ENCODE measurements at places on chromosomes 16 and 17. TPM values are rescaled to one million over a fixed set of nuclear protein-coding genes. Genes with fewer than 3 reads are reported as not detected.

DNA sequence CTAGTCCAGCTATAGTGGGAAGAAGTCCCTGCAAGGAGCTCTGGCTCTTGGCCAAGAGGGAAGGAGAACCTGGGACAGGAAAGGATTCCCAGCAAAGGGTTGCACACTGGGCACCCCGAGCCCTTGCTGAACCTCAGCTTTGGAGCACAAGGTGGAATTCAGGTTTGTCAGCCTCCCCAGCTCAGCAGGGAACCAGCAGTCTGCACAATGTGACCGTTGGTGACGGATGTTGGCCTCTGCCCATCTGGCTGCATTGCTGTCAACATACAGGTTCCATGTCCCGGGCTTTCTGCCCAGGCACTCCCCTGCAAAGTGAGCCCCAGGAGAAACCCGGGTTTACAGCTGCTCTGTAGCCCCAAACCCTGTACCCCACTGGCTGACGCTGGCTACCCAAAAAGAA lies 6.7 kb downstream of the RPRML start:
- H3K27ac ChIP-seq, result no peak overlapping the region
- peaks cover 3% of the 10 kb centered on the region for H3K27me3 ChIP-seq
- peaks cover 6% of the 10 kb centered on the region for H3K36me3 ChIP-seq
- DNase-seq, result no peak
- H3K4me1 ChIP-seq, result no peaks in the 10 kb centered on the region

- DNase-seq, result peak; percentile 24
- H3K4me1 ChIP-seq, result peaks cover 21% of the 10 kb centered on the region
- H3K4me3 ChIP-seq, result no peak overlapping the region
- no peaks in the 10 kb centered on the region for H3K36me3 ChIP-seq
Measured at GRCh38 chr17:69066482-69066881, 5.8 kb upstream of the ABCA9 start.

- H3K36me3 ChIP-seq, result no peaks in the 10 kb centered on the region
- H3K27ac ChIP-seq, result no peak overlapping the region
- DNase-seq, result no peak
- H3K27me3 ChIP-seq, result peaks cover 3% of the 10 kb centered on the region
- H3K4me1 ChIP-seq, result no peaks in the 10 kb centered on the region
Measured at GRCh38 chr16:27795992-27796614, 246.2 kb downstream of the KATNIP start.

The PCTP gene
- 6.4 TPM for total RNA-seq

The DRC7 gene
- 0.22 TPM for total RNA-seq

DNA sequence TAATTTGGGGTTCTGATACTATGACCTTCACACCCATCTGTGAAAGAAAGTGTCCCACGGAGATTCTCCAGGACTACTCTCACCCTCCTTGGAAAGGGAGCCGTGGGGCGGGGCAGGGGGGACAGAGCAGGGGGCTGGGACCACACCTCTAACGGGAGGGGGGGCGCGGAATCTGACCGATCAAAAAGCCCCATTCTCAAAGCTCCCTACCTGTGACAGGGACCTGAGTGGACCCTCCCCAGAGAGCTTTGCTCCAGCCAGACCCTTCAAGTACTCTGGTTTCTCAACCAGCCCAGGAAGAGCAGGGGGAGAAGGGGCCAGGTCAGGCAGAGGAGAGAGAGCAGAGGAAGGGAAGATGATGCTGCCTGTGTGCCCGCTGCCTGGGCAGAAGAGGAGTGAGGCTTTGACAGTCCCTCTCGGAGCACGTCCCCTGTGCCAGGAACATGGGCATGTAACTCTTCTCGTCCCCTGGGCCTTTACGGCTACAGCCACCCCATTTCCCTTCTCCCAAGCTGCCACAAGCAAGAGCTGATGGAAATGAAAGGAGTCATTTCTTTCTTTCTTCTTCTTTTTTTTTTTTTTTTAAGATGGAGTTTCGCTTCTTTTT lies 682 bp downstream of the XAF1 start:
- H3K27ac ChIP-seq, result peak overlapping the region; percentile 83
- H3K4me1 ChIP-seq, result peaks cover 9% of the 10 kb centered on the region
- peak overlapping the region; percentile 88 for H3K4me3 ChIP-seq
- no peak for DNase-seq

- no peak overlapping the region for H3K27ac ChIP-seq
- DNase-seq, result peak; percentile 6
- no peak overlapping the region for H3K4me3 ChIP-seq
- no peaks in the 10 kb centered on the region for H3K4me1 ChIP-seq
Measured at GRCh38 chr16:52912565-52913173, 140.0 kb downstream of the CHD9NB start.

The EXOSC6 gene
- total RNA-seq, result 41.8 TPM

- no peak overlapping the region for H3K4me3 ChIP-seq
- H3K27me3 ChIP-seq, result peaks cover 7% of the 10 kb centered on the region
- no peaks in the 10 kb centered on the region for H3K4me1 ChIP-seq
- no peak overlapping the region for H3K27ac ChIP-seq
- H3K36me3 ChIP-seq, result no peaks in the 10 kb centered on the region
- no peak for DNase-seq
Measured at GRCh38 chr16:15502041-15502725, 67.8 kb downstream of the BMERB1 start.

The LITAFD gene
- total RNA-seq, result not detected

GRCh38 chr17:48333034-48333530 lies 96.9 kb downstream of the SKAP1 start:
- no peaks in the 10 kb centered on the region for H3K27me3 ChIP-seq
- no peak overlapping the region for H3K27ac ChIP-seq
- no peaks in the 10 kb centered on the region for H3K36me3 ChIP-seq
- no peaks in the 10 kb centered on the region for H3K4me1 ChIP-seq

The SEZ6 gene
- not detected for total RNA-seq

Data from B cell (primary cell).